ENCODE measurements at places on chromosomes 5 and 9.

DNA sequence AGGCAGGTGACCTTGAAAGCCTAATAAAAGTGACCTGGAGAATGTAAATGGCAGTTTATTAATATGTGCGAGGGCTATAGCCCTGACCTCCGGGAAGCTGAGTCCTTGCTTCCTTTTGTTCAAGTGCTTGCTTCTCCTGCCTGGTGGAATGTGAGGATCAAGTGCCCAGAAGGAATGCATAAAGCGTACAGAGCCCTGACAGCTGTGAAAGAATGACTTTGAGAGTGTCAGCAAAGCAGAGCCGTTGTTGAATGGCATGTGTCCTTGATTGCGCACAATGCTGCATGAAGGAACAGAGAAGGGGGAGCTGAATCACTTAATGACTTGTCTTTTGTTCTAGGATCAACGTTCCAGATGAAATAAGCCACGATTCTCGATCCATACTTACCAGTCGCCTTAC, 133.0 kb downstream of the SLF1 start:
- no peak for DNase-seq

DNA sequence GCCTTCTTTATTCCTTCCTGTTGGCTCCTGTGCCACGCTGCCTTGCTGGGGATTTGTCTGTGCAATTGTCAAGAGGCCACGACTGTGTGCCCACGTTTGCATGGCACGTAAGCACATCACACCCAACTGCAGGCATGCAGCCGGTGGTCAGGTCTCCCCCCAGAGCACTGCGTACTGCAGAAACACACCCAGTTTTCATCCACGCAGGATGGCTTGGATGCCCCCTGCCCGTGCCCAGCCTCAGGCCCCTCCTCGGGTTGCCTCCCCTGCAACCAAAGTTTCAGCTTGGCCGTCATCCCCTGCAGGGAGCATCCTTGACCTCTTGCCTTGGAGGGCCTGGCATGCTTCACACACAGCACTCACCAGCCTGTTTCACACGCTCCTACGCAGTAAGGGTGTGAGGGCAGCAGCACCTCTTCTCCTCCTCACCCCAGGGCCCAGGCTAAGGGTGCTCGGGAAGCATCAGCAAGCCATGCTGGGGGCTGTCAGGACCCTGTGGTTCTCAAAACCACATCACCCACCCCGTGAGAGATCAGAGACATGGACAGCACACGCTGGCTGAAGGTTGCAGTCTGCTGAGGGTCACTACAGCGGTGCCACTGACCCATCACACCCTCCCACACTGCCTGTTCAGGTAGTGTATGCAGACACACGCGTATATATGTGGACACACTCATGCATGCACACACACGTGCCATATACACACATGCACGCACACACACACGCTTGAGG, 3.1 kb downstream of the MRPL36 start:
- DNase-seq = no peak

- DNase-seq = no peak
Measured at GRCh38 chr5:32711362-32711680, 200 bp downstream of the NPR3 start.

DNA sequence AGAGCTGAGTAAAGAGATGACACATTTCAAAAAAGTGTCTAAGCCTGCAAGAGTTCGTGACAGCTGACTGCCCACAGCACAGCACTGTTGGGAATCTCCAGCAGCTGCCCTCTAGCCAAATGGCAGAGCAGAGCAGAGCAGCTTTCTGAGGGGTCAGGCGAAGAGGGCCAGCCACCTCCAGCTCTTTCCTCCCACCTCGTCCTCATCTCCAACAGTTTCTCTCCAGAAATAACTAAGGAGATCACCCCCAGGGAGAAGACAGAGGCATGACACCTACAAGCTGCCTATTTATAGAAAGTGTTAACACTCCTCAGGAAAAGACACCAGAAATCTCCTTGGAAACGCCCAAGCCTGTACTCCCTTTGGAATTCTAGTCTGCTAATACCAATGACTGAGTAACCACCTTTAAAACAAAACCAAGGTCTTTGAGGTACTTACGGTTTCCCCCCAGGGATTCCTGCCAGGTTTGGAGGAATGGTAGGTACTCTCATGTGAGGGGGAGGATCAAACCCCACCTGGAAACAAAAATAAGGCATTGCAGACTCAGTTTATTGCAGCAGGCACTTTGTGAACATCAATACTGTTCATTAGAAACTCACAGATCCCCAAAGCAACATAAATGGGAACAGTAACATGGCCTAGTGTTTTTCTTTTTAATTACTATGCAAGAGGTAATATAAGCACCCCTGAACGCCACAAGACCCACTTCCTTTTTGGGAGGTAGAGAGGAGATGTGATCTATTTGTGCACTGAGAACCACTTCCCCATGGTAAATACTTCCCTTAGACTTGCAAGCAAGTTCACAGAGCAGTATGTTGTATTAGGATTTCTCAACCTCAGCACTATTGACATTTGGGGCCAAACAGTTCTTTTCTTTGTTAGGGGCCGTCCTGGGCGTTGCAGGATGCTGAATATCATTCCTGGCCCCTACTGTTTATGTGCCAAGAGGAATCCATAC, 79.3 kb downstream of the TLE1 start:
- DNase-seq = no peak

DNA sequence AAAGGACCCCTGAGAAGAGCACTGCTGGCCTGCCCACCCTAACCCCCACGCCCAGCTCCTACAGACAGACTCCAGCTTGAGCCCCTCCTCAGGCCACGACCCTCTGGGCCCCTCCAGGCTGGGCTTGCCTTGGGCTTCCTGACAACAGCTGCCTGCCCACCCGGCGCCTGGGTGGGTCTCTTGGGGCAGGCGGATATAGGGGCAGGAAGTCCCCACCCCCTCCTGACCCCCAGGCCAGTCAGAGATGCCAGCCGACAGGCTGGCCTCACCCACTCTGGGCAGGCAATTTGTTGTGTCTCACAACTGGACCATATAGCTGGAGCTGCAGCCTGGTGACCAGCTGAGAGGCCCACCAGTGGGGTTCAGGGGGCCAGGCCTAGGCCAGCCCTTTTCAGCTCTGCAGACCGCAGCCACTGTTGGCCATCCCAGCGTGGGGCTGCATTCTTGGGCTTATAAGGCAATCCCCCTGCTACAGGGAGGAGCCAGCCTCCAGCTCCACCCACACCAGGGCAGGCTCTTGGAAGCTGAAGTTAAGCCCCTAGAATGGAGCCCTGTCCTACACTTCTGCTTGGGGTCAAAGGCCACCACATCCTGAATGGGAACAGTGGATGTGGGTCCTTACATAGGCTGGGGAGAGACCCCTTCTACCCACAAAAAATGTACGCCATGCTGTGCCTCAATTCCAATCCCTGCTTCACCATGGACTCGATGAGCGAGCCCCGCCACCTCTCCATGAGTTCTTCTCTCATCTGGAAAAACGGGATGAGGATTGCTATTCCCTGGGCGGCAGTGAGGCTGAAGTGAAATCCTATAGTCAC, 2.0 kb downstream of the PDLIM7 start:
- peak; percentile 85 for DNase-seq

- DNase-seq = no peak
Measured at GRCh38 chr9:87898151-87898550, 15.5 kb downstream of the SPATA31E1 start.

- DNase-seq = no peak
Measured at GRCh38 chr9:129014608-129015007, 13.5 kb downstream of the SH3GLB2 start.

DNA sequence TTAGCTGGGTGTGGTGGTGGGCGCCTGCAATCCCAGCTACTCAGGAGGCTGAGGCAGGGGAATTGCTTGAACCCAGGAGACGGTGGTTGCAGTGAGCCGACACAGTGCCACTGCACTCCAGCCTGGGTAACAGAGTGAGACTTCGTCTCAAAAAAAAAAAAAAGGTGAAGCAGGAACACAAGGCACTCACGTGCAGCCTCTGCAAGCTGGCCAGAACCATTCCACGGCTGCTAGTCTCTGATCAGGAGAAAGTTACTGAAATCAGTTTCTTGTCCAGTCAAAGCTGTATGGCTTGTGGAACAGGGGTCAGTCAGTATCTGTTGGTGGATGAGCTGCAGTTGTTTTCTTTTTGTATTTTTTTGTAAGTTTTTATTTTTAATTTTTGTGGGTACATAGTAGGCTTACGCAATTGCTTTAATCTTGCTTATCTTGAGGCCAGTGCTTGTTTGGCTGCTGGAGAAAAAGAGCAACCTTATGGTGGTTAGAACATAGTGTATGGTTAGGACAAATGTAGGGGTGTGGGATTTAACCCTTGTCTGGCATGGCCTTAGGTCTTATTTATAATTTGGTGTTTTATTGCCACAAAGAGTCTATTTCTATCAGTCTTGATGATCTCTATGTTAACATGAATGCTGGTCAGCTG, 32.7 kb upstream of the GTF2H2C start:
- no peak for DNase-seq

DNA sequence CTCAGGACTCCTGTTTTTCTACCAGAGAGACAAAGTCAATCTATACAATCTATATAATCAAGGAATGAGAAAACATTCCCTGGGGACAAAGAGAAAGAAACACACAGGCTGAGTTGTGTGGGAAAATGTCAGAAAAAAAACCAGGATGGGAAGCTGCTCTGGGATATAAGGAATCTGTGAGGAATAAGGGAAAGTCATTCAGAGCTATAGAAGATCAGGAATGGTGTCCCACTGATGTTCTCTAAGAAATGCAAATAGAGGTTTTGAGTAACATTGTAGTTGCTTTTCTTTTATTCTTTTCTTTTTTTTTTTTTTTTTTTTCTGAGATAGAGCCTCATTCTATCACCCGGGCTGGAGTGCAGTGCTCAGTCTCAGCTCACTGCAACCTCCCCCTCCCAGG, 605.9 kb upstream of the KLF4 start:
- DNase-seq = no peak

- DNase-seq = no peak
Measured at GRCh38 chr5:141402553-141403243, at the start of gene PCDHGA9. TSS of gene PCDHGA9 (plus strand) at chr5:141402778. CDS start at chr5:141402953, 175 bp downstream.

GRCh38 chr5:53321073-53321472, 159.4 kb upstream of the FST start:
- DNase-seq = no peak

GRCh38 chr5:89191374-89191773, 308.4 kb upstream of the MEF2C start:
- no peak for DNase-seq

GRCh38 chr5:167229751-167230150, 1061.7 kb upstream of the WWC1 start:
- DNase-seq = no peak

DNA sequence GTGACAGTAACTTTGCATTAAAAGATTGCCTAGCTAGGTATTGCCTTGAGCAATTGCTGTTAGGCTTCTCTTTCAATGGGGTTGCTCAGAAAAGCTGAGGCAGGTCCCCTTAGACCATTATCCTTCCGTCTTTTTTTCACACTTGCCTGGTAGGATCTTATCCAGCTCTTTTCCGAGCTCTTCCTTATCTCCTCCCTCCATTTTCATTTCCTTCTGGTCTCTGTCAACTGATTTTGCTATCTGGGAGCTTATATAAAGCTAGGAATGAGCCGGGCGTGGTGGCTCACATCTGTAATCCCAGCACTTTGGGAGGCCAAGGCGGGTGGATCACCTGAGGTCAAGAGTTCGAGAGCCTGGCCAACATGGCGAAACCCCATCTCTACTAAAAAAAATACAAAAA, 6.6 kb upstream of the HMGCR start:
- no peak for DNase-seq

- no peak for DNase-seq
Measured at GRCh38 chr5:178465861-178466288, 124.3 kb downstream of the COL23A1 start.

- no peak for DNase-seq
Measured at GRCh38 chr5:61943713-61944112, 362.3 kb upstream of the KIF2A start.

- DNase-seq = no peak
Measured at GRCh38 chr5:104071887-104072286, 509.3 kb upstream of the NUDT12 start.

- no peak for DNase-seq
Measured at GRCh38 chr5:158466191-158466590, 607.2 kb upstream of the CLINT1 start.

DNA sequence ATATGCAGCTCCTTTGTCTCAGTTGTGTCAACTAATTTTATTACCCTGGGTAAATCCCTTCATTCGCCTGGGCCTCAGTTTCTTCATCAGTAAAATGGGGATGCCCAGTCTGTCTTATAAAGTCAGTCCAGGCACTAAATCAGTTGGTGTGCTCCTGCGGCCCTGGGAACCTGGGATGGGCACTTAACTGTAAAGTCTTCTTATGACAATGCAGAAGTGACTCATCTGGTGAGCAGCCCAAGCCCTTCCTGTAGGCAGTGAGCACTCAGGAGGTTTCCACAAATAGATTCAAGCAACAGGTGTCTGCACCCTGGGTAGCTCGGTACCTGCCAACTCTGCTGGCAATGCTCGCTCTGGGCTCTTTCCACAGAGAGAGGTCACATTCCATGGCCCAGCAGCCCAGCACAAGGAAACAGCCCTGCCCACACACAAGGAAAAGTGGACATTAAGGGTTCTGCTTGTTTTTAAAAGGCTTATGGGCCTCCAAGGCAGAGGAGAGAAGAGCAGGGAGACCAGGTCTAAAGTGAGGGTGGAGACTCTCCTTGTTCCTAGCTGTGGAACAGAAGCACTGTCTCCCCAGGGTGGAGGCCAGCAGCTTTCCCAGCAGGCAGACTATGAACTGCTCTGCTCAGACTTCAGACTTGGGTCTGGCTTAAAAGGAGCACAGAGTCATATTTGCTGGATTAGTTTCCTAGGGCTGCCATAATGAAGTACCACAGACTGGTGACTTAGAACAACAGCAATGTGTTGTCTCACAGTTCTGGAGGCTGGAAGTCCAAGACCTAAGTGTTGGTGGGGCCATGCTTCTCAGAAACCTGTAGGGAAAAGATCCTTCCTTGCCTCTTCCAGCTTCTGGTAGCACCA, 89.7 kb upstream of the ADRA1B start:
- DNase-seq = no peak

- DNase-seq = no peak
Measured at GRCh38 chr9:108444400-108445358, 411.1 kb downstream of the ACTL7B start.

DNA sequence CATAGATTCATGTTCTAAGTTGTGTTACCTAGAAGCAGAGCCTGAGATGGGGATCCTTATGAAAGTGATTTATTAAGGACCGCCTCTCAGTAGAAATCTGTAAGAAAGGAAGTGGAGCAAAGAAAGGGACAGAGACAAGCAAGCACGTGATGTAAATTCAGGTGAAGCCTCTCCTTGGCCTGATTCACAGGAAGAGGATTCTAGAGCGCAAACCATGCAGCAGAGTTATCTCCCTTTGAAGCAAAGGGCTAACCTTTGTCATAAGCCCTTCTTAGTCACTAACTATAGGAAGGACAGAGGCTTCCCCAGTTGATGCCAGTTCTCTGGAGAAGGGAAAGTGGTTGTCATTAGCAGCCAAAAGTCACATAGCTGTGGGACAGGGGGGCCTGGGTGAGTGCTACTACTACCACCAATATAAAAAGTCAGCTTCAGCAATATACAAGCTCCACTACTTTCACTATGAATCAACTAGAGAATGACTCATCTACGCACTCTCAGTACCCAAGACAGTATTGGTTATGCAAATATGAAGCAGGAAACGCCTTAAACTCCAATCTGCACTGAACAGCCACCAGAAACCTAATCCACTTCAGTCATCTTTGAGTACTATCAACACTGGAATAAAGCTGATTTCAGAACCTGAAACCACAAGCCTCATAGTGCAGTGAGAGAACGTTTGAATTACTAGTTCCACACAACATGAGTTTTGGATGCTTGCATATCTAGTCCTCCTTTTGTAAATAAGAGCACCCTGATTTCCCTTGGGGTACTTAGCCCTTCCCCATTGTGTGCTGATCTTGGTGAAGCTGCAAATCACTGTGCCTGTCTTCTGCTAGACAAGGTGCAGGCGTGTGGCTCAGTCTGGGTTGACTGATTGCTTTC, 162.7 kb downstream of the ZNF608 start:
- no peak for DNase-seq

Measured in WTC11 (cell line).